ENCODE measurements at places on chromosomes 2 and 18. TPM values are rescaled to one million over a fixed set of nuclear protein-coding genes. Genes with fewer than 3 reads are reported as not detected.

Gene FAP
- total RNA-seq: 31.9 TPM

Gene HK2
- total RNA-seq: 14.2 TPM

Gene LINC00305
- not detected for total RNA-seq

GRCh38 chr2:188024811-188025210 is 266.9 kb upstream of the GULP1 start:
- peak; percentile 6 for DNase-seq

DNA sequence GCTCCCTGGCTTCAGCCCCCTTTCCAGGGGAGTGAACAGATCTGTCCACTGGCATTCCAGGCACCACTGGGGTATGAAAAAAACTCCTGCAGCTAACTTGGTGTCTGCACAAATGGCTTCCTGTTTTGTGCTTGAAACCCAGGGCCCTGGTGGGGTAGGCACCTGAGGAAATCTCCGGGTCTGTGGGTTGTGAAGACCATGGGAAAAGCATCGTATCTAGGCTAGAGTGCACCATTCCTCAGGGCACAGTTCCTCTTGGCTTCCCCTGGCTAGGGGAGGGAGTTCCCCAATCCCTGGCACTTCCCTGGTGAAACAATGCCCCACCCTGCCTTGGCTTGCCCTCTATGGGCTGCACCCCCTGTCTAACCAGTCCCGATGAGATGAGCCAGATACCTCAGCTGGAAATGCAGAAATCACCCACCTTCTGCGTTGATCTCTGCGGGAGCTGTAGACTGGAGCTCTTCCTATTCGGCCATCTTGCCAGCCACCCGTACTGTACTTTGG is 34.1 kb downstream of the TFPI start:
- DNase-seq: no peak

DNA sequence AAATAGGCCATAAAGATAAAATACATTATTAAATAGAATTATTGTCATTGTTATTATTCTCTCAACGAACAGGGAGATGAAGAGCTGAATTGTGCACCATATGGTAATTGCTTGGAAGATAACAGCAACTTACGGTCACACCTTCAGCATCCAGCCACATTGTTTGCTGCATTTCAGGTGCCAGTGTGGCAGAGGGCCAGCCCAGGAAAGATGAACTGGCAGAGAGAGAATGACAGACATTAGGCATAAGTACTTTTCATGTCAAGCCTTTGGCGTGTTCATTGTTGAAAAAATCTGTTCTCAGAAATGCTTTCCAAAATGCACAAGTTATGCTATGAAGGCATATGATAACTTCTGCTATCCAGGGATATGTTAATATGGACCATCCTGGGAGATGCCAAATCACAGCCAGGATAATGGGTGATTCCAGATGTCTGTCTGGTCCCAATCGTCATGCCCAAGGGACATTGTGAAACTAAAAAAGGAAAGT is 748.6 kb upstream of the PIK3C3 start:
- DNase-seq: no peak

GRCh38 chr2:60998628-60999545 is 18.6 kb upstream of the PEX13 start:
- DNase-seq: peak; percentile 48

Gene ESPNL
- total RNA-seq: not detected

- no peak for DNase-seq
Measured at GRCh38 chr2:112243233-112243632, 11.6 kb downstream of the ZC3H8 start.

DNA sequence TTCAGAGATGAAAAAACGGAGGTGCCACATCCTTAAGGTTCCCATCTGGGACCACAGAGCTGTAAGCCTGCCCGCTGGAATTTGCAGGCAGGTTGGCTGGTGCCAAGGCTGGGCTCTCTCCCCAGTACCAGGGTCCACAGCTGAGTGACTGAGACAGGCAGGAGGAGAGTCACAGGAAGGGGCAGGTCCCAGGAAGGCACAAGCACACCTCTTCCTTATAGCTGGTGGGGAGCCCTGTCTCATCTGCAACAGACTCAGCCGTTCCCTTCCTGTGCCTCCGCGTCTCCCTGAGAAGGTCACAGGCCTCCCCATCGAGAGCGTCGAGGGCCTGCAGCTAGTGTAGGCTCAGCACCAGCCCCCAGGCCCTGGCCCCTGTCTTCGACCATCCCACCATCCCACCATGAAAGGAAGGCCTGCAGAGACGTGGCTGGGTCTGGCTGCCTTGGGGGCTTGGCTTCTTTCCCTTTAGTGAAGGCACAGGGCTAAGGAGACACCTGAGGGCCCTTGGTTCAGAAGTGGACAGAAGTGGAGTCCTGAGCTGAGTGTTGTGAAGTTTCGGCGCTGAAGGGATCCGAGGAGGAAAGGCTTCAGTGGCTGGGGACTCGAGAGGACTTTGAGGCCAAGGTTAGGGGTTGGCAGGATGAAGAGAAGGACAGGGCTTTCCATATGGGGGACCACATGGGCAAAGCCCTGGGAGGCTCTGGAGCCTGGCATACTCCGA is 26.8 kb downstream of the GLI2 start:
- DNase-seq: no peak

DNA sequence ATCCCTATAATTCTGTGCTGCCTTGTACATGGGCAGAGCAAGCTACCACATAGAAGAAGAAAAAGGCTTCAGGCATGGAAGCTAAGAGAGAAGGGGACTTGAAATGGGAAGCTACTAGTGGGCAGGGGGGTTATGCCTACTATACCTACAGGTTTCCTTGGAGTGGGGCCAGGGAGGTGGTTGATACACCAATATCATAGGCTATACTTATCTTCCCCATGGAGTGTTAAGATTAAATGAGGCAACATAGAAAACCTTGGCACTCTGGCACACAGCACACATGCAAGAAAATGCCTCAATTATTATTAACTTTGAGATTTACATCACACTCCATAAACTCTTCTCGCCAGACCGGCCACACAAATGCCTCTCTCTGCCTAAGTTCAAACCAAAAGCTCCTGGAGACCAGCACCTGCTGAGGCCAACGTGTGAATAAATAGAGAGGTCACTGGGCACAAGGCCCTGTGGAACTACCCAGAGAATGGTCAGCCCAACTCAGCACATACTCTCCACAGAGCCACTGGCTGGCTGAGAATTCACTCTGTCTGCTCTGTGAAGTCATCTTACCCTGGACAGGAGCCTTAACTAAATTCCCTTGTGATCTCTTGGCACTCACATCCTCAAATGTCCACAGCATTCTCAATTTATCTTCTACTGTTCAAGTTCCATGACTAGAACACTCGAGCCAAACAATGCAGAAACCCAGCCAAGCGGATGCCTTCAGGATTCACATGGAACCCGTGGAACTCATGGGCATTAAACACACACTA is 498.7 kb downstream of the BCL11A start:
- no peak for DNase-seq

Gene CAVIN2
- 0.64 TPM for total RNA-seq

Gene ADAM23
- not detected for total RNA-seq

- no peak for DNase-seq
Measured at GRCh38 chr2:236876642-236877041, 209.0 kb upstream of the COPS8 start.

DNA sequence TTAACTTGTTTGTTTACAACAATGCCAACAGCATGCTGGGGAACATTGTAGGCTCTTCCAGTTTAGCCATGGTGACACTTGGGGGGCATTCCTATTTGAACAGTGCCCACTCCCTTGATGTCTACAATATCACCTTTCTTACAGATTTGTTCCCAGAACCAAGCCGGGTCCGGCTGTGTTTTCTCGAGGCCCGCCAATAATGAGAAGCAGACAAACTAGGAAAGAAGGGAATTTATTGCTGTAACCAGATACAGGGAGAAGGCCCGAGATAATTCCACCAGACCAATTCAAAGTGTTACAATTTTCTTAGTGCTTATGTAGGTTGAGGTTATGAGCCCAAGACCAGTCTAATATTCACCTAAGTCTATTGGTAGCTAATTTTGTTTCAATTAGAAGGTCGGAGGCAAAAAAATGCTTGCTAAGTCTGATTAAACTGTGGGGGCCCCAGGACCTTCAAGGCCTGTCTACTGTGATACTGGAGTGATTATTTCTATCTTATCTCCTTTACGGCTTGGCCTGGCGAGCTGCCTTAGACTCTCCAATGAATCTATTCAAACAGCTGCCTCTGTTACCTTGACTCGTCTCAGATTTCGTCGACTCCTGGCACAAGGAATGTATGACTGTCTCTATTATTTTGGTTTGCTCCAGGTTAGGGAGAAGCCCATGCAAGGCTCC is 59.1 kb upstream of the PSME4 start:
- peak; percentile 38 for DNase-seq

DNA sequence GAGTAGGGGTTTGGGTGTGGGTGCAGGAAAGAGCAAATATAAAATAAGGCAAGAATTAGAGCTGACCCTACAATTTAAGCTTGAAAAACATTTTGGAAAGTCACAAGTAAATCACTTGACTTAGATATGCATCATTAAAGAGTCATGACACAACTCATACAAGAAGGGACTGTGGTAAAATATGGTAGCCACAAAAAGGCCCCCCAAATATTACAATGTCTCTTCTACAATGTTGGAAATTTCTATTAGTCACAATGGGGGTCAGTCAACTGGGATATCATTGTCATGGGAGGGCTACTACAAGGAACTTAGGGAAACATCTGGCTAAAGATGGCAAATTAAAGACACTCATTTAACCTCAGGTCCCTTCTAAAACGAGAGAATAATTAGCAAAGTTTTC is 15.7 kb upstream of the SERPINB2 start:
- no peak for DNase-seq

Gene KATNAL2
- 2.0 TPM for total RNA-seq

Gene CTDP1
- total RNA-seq: 11.2 TPM

Gene OR6B2
- not detected for total RNA-seq

Gene PTPN2
- 23.0 TPM for total RNA-seq

GRCh38 chr2:121135168-121135853 is 149.7 kb downstream of the TFCP2L1 start:
- no peak for DNase-seq

Gene RHBDD1
- total RNA-seq: 4.4 TPM

Gene POU3F3
- 1.0 TPM for total RNA-seq

DNA sequence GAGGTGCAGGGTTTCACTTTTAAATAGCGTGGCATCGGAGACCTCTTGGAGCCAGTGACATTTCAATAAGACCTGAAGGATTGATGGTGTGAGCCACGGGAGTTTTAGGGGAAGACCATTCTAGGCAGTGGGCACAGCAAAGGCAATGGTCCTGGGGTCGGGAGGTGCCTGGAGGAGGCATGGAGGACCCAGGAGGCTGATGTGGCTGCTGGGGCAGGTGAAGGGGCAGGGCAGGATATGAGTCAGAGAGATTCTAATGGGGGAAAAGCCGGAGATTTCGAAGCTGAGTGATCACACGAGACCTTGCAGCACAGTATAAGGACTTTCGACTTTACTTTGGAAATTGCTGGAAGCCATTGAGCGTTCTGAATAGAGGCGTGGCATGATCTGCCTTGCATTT is 79.6 kb upstream of the KCNE4 start:
- DNase-seq: no peak

GRCh38 chr2:30108851-30109250 is 38.0 kb upstream of the YPEL5 start:
- DNase-seq: no peak

- DNase-seq: no peak
Measured at GRCh38 chr18:9848170-9848879, 37.4 kb upstream of the TXNDC2 start.

DNA sequence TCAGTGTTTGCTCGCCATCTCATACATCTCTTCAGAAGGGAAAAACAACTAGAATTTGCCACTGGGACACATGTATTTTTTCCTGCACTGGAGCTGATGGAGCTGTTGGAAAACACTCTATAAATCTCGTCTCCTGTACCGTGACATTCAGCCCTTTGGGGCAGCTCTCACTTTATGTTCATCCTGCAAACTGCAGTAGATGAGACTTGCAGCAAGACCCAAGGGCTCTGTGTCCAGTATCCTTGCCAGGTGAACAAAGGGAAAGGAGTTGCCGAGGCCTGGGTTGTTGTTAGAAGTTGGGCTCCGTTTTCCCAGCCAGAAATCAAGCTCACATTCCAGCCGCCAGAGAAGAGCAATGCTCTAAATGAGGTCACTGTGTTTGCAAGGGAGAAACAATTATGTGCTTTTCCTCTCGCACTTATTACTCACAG is 285.1 kb downstream of the SLC4A3 start:
- peak; percentile 46 for DNase-seq

- no peak for DNase-seq
Measured at GRCh38 chr2:7045601-7046590, 128.7 kb downstream of the RNF144A start.

All from M059J (cell line).